ENCODE measurements at places on chromosomes 12 and 14. TPM values are rescaled to one million over a fixed set of nuclear protein-coding genes. Genes with fewer than 3 reads are reported as not detected.

The WNT1 gene
- not detected for total RNA-seq

The INSM2 gene
- not detected for total RNA-seq

The SLC17A8 gene
- not detected for total RNA-seq

The MUCL1 gene
- total RNA-seq = not detected

The CLEC4D gene
- not detected for total RNA-seq

The CCDC197 gene
- total RNA-seq = 1.3 TPM

The C14orf119 gene
- total RNA-seq = 20.6 TPM

The SERPINA10 gene
- total RNA-seq = not detected

The MOAP1 gene
- 55.9 TPM for total RNA-seq

The TAS2R19 gene
- 0.51 TPM for total RNA-seq

The ADCY4 gene
- 20.6 TPM for total RNA-seq

The ARG2 gene
- 0.75 TPM for total RNA-seq

The GLIPR1L1 gene
- not detected for total RNA-seq

The SMCO3 gene
- total RNA-seq = not detected

The TMEM119 gene
- total RNA-seq = 0.54 TPM

The ZNF891 gene
- 1.0 TPM for total RNA-seq

The SLC39A5 gene
- not detected for total RNA-seq

The RNASE1 gene
- 317 TPM for total RNA-seq

The DEPDC4 gene
- total RNA-seq = 0.32 TPM

The MYH6 gene
- total RNA-seq = 4,934 TPM

The ZFHX2 gene
- 0.97 TPM for total RNA-seq

The DBX2 gene
- total RNA-seq = 0.08 TPM

The MIP gene
- not detected for total RNA-seq

The NUMB gene
- total RNA-seq = 37.2 TPM

The RPGRIP1 gene
- total RNA-seq = 0.27 TPM

The BIN2 gene
- total RNA-seq = 1.5 TPM

The ZDHHC22 gene
- total RNA-seq = not detected

The KRT85 gene
- total RNA-seq = not detected

The TROAP gene
- 0.67 TPM for total RNA-seq

The TUNAR gene
- not detected for total RNA-seq

The PCK2 gene
- 2.7 TPM for total RNA-seq

The CACNA2D4 gene
- 1.0 TPM for total RNA-seq

The EMC9 gene
- 14.4 TPM for total RNA-seq

The KRT71 gene
- total RNA-seq = not detected

The OR4E2 gene
- total RNA-seq = not detected

The KRT6A gene
- not detected for total RNA-seq

The MANSC4 gene
- not detected for total RNA-seq

The PACS2 gene
- total RNA-seq = 66.8 TPM

The SPTB gene
- total RNA-seq = 70.8 TPM

The TMEM132D gene
- total RNA-seq = not detected

Measured in Right ventricle myocardium superior (tissue), 1 donor.